ENCODE measurements at places on chromosomes 3 and 15.

DNA sequence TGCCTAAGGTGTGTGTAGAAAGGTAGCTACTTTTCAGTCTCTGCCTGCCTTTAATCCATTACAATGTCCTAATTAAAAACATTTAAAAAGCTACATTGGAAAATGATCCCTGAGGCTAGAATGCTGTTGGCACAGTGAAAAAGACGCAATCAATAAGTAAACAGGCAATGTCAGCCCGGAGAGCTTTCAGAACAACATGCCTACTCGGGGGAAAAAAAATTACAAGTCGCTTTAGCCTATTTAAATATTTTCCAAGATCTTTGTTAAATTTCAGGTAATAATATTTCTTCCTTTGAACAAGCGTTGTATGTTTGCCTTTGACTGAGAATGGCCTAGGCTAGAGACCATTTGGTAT, 46.6 kb upstream of the CD47 start:
- DNase-seq: no peak

GRCh38 chr3:69115731-69116130, 6.7 kb downstream of the LMOD3 start:
- peak; percentile 28 for DNase-seq

- no peak for DNase-seq
Measured at GRCh38 chr3:45120359-45121158, 25.6 kb downstream of the CDCP1 start.

- peak; percentile 29 for DNase-seq
Measured at GRCh38 chr15:44593042-44593736, 56.2 kb downstream of the EIF3J start.

- no peak for DNase-seq
Measured at GRCh38 chr3:115186351-115187148, 39.5 kb upstream of the ZBTB20 start.

DNA sequence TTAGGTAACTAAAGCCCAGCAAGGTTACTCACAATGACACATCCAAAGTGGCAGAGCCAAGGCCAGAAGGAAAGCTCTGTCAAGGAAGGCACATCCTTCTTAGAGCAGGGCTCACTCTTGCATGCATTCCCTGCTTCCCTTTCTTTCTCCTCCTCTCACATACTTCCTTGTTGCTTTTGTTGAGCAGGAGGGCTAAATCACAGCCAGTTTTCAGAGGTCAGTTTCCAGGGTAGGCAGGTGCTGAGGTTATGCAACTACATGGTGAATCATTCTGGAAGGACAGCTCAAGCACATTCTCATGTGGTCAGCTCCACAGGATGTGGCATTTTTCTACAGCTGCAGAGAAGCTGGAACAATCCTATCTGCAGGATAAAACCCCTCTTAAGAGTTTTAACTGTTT, 275.6 kb downstream of the ZNF621 start:
- DNase-seq: peak; percentile 53
